ENCODE measurements at places on chromosomes 3 and 15.
A peak's percentile ranks its signal among the peaks of the same experiment; 100 is the strongest.

GRCh38 chr15:22810033-22810852 is 23.8 kb downstream of the NIPA1 start:
- DNase-seq = no peak

GRCh38 chr3:52775877-52776276 is 1.5 kb upstream of the ITIH1 start:
- DNase-seq = no peak

DNA sequence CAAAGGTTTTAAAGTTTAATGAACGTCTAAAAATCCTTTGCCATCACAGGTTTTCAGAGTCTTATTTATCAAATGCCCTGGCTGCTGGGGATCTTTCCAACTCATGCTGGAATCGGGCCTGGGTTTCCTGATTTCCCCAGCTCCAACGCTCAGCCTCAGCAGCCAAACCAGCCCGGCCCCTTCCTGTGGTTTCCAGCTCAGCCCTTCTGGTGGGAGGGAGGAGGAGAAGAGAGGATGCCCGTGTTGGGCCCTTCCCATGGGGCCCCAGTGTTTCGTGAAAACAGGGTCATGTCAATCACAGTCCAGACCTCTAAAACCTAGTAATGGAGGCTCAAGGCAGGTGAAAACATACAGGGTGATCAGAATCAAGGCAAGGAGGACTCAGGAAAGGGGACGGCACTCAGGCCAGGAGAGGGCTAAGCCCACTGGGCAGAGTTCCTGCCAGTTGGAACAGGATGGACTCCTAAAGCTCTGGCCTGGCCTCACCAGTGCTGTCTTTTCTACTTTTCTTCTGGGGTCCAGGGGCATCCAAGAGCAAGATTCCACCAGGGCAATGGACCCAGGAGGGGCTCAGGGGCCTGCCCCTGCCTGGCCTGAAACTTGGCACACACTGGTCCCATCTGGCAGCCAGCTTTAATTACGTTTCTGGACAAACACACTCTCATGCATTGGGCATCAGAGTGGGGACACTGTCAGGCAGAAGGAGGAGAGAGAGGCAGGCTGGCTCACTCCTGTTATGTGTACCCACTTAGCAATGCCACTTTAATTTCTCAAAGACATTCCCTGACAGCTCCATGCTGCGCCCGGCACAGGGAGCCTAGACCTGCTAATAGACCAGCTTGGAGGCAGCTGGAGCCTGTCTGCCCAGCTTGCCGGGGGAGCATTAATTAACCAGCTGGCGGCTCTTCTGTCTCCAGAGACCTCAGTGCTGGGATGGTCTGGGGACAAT is 194.6 kb downstream of the FAM43A start:
- DNase-seq = peak; percentile 90

GRCh38 chr3:140521751-140522445 is 156.0 kb upstream of the TRIM42 start:
- peak; percentile 2 for DNase-seq

- no peak for DNase-seq
These were observed 143.9 kb downstream of the MAGI1 start for GRCh38 chr3:65894679-65895453.

DNA sequence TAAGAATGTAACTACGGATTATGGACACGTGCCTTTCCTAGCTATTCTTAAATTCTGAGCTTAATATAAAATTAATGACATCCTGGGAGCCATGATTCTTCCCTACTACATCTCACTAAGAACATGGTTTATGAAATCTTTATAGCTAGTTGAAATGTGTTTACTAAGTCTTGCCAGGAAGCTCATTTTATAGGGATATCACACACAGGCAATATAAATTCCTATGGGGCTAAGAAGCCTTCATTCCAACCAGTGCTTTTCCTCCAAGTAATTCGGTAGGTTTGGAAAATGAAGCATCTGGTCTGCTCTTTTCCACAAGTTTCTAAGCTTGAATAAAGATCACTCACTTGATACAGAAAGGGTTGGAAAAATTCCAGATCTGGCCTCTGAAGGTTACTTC is 802.6 kb downstream of the FHIT start:
- DNase-seq = no peak

- no peak for DNase-seq
These were observed 90.1 kb downstream of the AAGAB start for GRCh38 chr15:67164401-67164791.

GRCh38 chr15:60787837-60788691 is 309.1 kb upstream of the ICE2 start:
- no peak for DNase-seq

DNA sequence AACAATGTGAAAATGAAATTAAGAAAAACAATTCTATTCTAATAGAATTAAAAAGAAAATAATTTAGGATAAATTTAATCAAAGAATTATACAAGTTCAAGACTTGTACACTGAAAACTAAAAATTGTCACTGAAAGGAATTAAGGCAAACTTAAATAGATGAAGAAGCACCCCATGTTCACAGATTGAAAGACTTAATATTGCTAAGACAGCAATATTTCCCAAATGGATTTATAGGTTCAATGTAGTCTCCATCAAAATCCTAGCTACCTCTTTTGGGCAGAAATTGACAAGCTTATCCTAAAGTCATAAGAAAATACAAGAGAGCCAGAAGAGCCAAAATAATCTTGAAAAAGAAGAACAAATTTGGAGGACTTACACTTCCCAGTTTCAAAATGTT is 53.5 kb upstream of the UBE3A start:
- no peak for DNase-seq

Measured in D341Med (cell line).